NCI-H2081 treated with DMSO at 0.1 percent for 48 hours (cell line): ENCODE measurements at places on chromosomes 2 and 18.

GRCh38 chr2:179861416-179862067 lies at the start of gene ZNF385B:
ZNF385B (minus strand) TSS chr2:179861612.
- no peak for DNase-seq

GRCh38 chr2:231152800-231153557 lies 28.1 kb upstream of the HTR2B start:
- no peak for DNase-seq

DNA sequence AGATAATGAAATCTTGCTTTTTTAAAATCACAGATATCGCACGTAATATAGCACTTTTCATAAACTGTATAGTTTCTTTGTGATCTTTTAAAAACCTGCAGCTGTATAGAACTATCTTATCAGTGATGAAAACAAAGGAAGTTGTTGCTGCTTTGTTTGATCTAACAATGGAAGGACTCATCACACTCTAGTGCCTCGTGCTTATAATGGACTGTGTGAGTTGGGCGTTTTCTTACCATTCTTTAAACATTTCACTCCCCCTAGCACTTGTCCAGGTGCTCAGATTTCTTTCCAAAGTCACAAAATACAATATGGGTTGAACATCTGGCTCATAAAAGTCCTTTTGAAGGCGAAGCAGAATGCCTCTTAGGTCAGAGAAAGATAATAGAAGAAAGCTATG lies 94.8 kb upstream of the SPATS2L start:
- no peak for DNase-seq

DNA sequence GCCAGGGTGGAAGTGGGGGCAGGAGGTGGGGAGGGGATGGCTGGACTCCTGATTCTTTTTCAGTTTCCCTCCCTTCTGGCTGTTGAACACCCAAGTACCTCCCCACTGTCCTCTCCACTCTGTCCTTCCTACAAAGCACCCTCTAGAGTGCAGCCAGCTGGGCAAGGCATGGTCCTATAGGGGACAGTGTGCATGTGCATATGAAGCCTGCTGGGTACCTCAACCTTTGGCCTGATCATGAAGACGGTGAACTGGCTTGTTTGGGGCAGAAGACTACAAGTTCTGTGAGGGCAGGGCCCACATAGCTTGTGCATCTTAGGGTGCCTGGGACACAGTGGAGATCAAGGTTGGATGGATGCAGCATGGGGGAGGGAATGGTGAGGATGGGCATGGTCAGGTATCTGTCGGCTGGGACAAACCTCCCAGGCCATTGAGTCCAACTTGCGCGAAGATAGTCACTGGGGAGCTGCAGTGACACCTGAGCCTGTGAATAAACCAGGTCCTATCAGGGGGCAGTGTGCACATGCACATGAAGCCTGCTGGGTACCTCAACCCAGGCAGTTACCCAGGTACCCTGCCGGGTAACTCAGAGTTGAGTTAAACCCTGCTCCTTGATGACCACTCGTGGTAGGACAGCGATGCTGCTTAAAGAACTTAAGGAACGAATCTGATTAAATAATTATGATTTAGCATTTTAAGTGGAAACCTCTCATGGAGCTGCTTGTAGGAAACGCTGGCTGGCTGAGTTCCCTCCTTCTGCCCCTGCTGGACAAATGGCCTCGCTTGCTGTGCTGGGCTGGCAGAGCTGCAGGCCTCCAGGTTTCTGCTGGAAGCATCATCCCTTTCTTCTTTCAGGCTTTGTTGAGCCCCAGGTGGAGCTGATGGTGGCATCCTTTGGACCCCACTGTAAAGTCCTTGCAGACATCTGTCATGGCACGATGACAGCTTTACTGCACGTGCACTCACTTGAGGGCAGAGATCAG lies 84.0 kb downstream of the POLR1A start:
- no peak for DNase-seq

DNA sequence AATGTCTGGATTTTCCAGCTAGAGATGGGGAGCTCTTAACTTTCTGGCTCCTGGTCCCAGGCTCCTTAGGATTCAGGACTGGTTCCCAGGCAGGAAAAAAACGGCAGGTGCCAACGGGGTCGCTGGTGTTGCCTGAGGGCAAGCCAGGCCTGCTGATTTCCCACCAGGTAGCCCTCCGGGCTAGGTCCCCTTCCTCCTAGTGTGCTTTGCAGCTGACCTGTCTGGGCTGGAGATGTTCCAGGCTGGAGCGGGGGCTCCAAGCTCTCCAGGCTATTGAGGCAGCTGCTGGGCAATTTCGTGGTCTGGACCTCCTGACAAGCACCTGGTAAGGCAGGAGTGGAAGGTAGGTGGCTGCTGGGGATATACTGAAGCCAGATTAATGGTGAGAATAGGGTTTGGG lies 2.0 kb upstream of the MRPL53 start:
- no peak for DNase-seq

DNA sequence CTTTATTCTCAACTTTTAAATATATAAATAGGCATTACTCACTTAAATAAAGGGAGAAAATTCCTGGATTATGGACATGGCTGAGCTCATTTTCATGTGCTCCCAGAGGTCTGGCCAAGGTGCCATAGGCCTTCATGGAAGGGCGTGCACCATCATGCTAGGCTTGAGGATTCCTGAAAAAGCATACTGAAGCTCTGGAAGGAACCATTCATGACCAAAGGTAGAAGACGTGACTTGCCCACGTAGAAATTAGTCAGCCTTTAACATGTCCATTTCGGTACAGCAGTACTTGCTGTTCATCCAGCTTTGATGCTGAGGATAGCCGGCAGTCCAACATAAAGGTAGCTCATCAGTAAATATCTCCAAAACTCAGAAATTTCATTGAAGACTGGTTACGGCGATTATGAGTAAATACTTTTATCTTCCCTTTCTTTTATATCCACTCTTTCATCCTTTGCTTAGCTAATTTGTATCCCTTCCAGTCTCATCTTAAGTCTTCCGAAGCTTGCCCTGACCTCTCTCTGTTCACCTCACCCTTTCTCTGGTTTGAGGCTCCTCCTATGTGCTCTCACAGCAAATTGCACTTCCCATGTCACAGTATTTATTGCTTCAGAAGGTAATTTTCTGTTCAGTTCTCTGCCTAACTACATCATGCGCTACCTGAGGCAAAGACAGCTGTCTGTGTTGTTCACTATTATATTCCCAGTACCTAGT lies 32.3 kb upstream of the ASNSD1 start:
- DNase-seq: no peak
